ENCODE measurements at places on chromosomes 11 and 22. TPM values are rescaled to one million over a fixed set of nuclear protein-coding genes. Genes with fewer than 3 reads are reported as not detected.

CNTF gene
- total RNA-seq = 1.1 TPM

- H3K27ac ChIP-seq = no peak overlapping the region
- H3K4me3 ChIP-seq = no peak overlapping the region
- H3K27me3 ChIP-seq = no peaks in the 10 kb centered on the region
- DNase-seq = no peak
Measured at GRCh38 chr11:34680918-34681586, 60.2 kb downstream of the EHF start.

GLYATL2 gene
- total RNA-seq = not detected

GRCh38 chr11:72300268-72300667 is 56.3 kb upstream of the PHOX2A start:
- peaks cover under 1% of the 10 kb centered on the region for H3K36me3 ChIP-seq
- DNase-seq = no peak
- H3K4me3 ChIP-seq = no peak overlapping the region

DNA sequence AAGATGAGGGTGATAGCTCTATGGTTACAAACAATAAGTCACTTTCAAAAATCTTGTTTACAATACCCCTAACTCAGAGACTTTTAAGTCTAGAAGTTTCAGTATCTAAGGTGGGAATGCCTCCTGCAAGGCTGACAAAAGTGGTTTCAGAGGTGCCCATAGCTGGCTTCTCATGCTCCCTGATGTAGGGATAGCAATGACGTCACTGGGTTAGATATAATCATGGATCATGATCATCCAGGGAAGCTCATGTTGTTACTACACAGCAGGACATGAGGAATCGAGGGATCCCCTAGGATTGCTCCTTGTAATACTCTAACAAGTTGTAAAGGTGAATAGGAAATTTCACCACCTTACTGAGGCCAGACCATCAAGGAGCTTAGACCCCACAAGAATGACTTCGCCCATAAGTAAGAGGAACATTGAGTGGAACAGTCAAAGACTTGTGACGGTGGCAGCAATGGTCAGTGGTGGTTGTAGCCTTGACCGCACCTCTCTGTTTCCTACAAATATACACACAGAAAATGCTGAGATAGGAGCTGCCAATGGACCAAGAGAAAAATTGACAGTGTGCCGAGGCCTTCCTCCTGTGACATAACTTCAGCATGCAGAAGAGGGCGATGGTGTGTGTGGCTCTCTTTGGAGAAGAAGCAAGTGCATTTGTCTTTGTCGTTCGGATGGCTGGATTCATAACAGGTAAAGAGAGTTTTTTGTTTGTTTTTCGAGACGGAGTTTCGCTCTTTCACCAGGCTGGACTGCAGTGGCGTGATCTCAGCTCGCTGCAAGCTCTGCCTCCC is 15.6 kb downstream of the APOL4 start:
- DNase-seq = no peak
- H3K27ac ChIP-seq = no peak overlapping the region
- no peaks in the 10 kb centered on the region for H3K27me3 ChIP-seq
- no peaks in the 10 kb centered on the region for H3K36me3 ChIP-seq

PGA5 gene
- not detected for total RNA-seq

DNA sequence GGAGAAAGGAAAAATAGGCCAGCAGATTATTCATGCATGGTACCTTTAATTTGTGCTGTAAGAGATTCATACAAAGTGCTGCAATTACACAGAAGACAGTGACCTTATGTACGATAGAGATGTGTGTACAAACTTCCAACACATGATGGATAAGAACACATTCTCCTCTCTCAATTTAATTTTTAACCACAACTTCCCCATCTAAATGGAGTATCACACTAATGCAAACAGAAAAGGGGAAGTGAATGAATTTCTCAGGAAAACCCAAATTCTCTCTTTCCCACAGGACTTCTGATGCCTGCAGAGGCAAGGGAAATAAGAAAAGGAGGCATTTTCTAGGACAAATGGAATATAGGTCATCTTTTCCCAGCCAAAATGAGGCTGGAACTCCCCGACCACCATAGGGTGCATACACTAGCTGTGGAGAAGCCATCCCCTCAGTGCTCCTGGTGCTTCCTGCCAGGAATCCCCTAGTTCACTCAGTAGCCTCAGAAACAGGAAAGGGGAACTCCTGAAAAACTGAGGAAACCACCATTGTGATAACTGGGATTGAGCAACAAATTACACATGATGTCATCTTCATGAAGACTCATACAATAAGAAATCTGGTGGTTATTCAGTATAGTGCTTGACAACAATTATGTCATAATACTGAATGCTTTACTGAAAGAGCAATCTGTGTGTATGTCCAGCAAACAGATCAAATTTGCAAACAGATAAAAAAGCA is 22.4 kb downstream of the MMP10 start:
- no peak for DNase-seq
- H3K27ac ChIP-seq = no peak overlapping the region
- H3K4me3 ChIP-seq = no peak overlapping the region
- no peaks in the 10 kb centered on the region for H3K36me3 ChIP-seq
- H3K27me3 ChIP-seq = no peaks in the 10 kb centered on the region

- H3K4me3 ChIP-seq = peak overlapping the region; percentile 88
- no peak for DNase-seq
- H3K36me3 ChIP-seq = peaks cover 13% of the 10 kb centered on the region
- H3K27me3 ChIP-seq = no peaks in the 10 kb centered on the region
Measured at GRCh38 chr11:93784935-93785360, 866 bp downstream of the MED17 start.

DNA sequence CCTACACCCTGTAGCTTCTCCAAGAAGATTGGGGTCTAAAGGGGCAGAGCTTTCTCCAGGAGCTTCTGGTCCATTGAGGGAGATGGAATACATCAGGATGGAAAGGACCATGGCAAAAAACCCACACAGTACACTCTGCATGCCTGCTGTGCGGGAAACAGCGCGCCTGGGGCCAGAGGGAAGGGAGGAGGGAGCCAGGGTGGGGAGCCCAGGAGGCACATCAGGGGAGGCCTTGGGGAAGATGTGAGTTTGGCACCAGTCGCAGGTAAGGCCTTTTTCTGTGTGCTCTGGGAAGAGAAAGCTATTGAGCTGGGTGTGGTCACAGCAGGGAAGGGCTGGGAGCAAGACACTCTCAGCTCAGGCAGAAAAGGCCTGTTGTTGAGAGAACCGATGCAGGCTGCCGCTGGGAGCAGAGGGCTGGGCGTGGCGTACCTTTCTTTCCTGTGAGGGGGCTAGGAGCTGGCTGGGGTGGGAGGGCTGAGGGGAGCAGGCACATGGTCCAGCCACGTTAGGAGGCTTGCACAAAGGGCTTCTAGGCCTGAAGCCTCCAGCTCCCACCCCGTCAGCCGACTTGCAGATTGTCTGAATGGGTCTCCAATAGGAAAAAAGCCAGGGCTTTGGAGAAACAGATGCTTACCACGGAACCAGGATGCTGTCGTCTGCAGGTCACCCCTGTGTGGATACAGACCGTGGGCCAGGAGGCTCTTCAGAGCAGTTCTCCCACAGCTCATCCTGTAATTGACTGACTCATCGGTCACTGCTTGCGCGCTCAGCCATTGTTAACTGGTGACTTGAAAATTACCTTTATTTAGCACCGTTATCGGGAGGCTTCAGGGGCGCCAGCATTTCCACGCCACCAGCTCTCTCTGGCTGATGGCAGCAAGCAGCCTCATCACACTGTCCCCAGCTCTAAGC is 237.3 kb downstream of the ST3GAL4 start:
- H3K4me3 ChIP-seq = no peak overlapping the region
- H3K4me1 ChIP-seq = no peaks in the 10 kb centered on the region
- no peaks in the 10 kb centered on the region for H3K27me3 ChIP-seq
- no peak overlapping the region for H3K27ac ChIP-seq

DNA sequence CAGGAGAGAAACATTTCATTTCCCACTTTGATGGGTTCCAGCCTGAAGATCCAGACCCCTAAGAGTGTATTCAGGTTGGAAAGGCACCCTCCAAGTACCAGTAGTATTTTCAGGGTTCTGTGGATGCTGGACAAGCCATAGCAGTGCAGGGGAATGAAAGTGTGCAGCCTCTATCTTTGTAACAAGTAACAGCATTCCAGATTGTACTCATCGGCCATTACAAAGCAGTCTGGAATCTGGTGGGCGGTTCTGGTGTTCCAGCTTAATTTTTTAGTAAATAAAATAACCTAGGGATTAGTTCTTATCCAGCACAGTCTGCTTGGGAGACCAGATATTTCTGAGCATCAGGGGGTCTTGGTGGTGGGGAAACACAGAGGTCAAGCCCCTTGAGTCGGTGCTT is 22.6 kb downstream of the APLNR start:
- no peak overlapping the region for H3K27ac ChIP-seq
- no peak for DNase-seq
- peaks cover 2% of the 10 kb centered on the region for H3K4me1 ChIP-seq
- no peaks in the 10 kb centered on the region for H3K27me3 ChIP-seq

TMEM123 gene
- 140 TPM for total RNA-seq

DNA sequence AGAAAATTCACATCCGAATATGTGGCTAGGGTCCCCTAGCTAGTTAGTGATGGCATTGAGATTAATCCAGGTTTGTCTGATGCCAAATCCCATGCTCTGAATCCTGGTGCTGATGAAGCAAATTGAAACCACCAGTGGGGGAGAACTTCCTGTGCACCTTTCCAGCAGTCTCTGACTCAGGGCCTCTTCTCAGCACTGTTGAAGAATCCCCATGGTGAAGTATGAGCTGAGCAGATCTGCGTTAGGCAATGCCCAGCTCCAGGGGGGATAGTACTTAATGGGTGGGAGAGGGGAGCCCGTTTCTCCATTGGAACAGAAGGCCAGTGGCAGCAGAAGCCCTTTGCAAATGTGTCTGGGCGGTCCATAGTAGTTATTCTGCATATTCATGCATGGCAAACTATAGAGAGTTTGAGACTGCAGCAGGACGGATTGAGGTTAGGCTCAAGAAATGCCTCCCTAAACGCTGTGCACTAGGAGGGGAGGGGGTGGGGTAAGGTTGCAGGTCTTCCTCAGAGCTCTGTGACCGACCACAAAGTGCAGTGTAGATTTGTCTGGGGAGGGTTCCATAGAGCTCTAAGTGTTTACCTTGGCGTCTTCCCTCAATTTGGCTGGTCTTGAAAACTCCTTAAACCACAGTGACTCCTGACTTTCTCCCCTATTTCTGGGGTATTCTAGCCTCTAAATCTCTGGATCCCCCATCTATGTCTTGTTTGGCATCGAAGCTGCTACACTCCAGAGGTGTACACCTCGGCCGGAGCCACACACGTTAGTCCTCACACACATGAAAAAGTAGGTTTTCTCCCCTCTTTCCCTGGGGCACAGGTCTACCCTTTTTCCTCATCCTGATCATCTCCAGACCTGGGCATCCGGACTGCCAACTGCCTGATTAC is 4.8 kb downstream of the POU2F3 start:
- H3K4me1 ChIP-seq = peaks cover 4% of the 10 kb centered on the region
- H3K36me3 ChIP-seq = no peaks in the 10 kb centered on the region
- H3K4me3 ChIP-seq = no peak overlapping the region
- DNase-seq = no peak
- H3K27me3 ChIP-seq = peaks cover 2% of the 10 kb centered on the region

DNA sequence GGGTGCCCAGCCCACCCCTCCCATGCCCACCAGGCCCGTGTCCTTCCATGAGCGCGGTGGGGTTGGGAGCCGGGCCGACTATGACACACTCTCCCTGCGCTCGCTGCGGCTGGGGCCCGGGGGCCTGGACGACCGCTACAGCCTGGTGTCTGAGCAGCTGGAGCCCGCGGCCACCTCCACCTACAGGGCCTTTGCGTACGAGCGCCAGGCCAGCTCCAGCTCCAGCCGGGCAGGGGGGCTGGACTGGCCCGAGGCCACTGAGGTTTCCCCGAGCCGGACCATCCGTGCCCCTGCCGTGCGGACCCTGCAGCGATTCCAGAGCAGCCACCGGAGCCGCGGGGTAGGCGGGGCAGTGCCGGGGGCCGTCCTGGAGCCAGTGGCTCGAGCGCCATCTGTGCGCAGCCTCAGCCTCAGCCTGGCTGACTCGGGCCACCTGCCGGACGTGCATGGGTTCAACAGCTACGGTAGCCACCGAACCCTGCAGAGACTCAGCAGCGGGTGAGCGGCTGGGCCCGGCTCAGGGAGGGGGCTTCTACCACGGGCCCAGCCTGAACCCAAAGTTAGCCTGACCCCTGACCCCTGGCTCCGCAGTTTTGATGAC is 3.0 kb downstream of the PKP3 start:
- no peaks in the 10 kb centered on the region for H3K27me3 ChIP-seq
- no peaks in the 10 kb centered on the region for H3K36me3 ChIP-seq
- H3K4me3 ChIP-seq = peak overlapping the region; percentile 36
- H3K27ac ChIP-seq = no peak overlapping the region
- no peak for DNase-seq

- peaks cover 4% of the 10 kb centered on the region for H3K4me1 ChIP-seq
- H3K36me3 ChIP-seq = no peaks in the 10 kb centered on the region
- DNase-seq = no peak
- H3K27ac ChIP-seq = no peak overlapping the region
- peak overlapping the region; percentile 27 for H3K4me3 ChIP-seq
Measured at GRCh38 chr11:64060263-64060860, 24.6 kb downstream of the FLRT1 start.

DNA sequence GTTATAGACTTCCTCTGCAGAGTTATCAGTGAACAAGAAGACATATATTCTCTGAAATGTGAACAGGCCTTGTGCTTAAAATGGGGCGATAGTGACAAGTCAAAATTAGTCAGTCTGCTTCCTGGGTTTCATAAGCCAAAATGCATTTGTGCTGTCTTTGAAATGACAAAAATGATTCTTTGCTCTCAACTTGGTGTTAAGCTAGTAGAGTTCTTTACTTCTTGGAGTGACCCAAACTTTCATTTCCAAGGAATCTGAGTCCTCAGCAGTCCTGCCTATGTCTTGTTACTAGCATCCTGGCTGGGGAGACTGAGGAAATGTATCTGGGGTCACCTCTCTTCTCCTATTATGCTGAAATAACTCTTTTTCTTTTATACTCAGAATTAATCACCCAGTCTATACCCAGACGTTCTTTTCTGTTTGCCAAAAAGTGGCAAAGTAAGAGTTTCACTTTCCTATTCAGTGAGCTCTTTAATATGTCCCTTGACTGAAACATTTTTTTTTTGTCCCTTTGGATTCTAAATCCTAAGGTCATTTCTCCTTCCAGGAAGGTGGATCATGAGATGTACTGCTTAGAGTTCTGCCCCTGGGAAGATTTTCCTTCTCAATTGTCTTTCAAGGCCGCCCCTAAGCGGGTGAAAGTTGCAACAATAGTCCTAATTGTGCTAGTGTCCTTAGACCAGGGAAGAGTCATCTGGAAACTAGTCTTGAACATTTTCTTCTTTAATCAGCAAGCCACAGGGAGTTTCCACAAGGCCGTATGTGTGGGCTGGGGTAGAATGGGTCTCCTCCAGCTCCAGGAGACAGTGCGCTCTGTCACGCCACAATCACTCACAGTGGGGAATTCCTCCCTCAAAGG is 53.0 kb upstream of the RDX start:
- H3K27me3 ChIP-seq = no peaks in the 10 kb centered on the region
- no peaks in the 10 kb centered on the region for H3K36me3 ChIP-seq
- no peak for DNase-seq
- peak overlapping the region; percentile 10 for H3K27ac ChIP-seq

POTEH gene
- not detected for total RNA-seq

Measured in liver (tissue), 10 donors.